Kidney capillary endothelial cell (primary cell): ENCODE measurements at places on chromosomes 1 and 21.

GRCh38 chr21:45356251-45356650, 48.7 kb upstream of the COL18A1 start:
- no peak for DNase-seq

- no peak for DNase-seq
Measured at GRCh38 chr1:43678940-43679339, 28.4 kb upstream of the ST3GAL3 start.

DNA sequence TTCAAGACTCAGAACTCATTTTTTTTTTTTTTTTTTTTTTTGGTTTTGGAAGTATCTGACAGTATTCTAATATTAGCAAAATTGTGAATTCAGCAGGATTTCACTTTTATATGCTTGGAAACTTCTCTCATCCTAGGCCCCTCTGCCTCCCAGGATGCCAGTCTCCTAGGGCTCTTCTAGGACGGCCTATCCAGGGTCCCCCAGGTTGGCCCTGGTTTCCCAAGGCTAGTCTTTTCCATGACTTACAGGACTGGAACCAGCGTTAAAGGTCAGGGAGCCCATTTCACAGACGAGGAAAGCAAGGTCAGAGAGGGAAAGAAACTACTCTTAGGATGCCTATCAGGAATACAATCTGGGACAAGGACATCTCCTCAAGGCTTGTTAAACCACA, 412.5 kb downstream of the PTPRU start:
- DNase-seq, result no peak

DNA sequence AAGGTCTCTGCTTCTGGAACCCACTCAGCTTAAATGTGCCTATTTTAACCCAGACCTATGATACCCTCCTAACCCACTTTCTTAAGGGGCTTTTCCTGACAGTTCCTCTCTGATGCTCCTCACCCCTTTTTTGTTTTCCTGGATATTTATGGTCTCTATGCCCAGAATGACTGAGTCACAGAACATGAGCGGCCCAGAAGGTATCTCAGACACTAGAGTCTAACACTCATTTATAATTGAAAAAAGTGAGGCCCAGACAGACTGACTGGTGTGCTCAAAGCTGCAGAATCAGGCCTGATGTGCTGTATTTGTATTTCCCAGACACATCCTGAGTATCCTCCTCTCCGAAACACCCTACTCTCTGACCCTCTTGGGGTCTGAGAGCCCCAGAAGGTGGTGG, 44.0 kb downstream of the LRRC71 start:
- no peak for DNase-seq

DNA sequence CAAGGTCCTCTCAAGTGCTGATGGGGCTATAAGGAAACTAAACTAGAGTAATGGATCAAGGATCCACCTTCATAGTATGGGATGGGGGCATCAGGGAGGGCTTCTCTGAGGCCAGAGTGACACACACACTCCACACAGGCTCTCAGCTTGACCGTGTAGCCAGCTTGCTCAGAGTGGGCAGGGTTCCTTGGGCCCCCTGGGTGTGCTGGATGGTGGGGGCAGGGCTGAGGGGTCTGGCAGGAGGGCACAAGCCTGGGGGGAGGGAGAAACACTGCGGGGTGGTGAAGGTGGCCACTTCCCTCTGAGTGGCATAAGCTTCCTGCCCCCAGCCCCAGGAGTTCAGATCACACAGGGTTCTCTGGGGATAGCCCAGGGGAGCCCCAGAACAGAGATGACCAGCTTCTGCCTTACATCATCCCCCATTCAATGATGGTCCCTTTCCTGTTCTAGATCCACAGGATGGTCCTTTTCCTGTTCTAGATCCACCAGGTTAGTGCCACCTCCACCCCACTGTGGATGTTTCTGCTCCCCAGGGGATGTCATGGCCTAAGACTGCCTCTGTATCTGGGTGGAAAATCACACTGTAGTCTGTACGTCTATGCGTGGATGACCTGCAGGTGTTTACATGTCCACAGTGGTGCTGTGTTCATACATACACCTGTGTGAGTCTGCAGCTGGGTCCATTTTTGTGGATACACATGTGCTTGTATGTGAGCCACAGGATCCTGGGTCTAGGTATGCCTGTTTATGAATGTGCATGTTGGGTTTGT, 525.0 kb downstream of the PTPRU start:
- no peak for DNase-seq

- DNase-seq, result no peak
Measured at GRCh38 chr1:220828179-220828490, 41.4 kb downstream of the MTARC1 start.

GRCh38 chr1:30834253-30834652, 74.3 kb downstream of the SDC3 start:
- DNase-seq, result no peak
